Gastroesophageal sphincter (tissue), 4 donors: ENCODE measurements at places on chromosomes 7 and 10. TPM values are rescaled to one million over a fixed set of nuclear protein-coding genes. Genes with fewer than 3 reads are reported as not detected.

The NKX2-3 gene
- not detected for total RNA-seq

The SLC37A3 gene
- 47.0 TPM for total RNA-seq

The COL17A1 gene
- 0.27 TPM for total RNA-seq

The PTTG1IP2 gene
- total RNA-seq = not detected

The ADAM8 gene
- 3.3 TPM for total RNA-seq

The DEPP1 gene
- total RNA-seq = 52.9 TPM

The STEAP4 gene
- total RNA-seq = 41.1 TPM

The ZNF775 gene
- 9.7 TPM for total RNA-seq

The UPK3B gene
- 0.40 TPM for total RNA-seq

The PRSS2 gene
- not detected for total RNA-seq

The ECD gene
- total RNA-seq = 27.3 TPM

The NEBL gene
- 6.5 TPM for total RNA-seq

The CNTNAP2 gene
- 3.5 TPM for total RNA-seq

GRCh38 chr10:983971-984655 lies 4.1 kb upstream of the GTPBP4 start:
- no peak for ATAC-seq

GRCh38 chr10:48448796-48449195 lies 142.3 kb downstream of the MAPK8 start:
- no peak for ATAC-seq

GRCh38 chr10:127968659-127969058 lies 61.8 kb downstream of the PTPRE start:
- no peak for ATAC-seq

DNA sequence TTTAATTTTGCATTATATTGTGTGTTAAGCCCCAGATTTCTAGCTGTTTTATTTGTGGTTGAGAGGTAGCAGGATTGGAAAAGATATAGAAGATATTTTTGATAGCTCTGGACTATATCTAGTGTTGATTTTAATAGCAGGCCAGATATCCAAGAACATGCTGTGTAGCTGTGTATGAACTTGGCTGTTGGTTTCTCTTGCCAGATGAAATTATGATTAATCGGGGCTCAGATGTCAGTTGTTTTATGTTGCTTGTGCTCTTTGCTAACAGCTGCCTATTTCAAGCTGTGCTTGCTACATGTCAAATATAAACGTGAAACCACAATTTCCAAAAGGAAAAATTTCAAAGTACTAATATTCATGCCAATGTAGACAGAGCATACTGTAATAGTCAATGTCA lies 141.1 kb downstream of the GRM3 start:
- no peak for ATAC-seq

GRCh38 chr10:34816501-34817002 lies 1.5 kb upstream of the PARD3 start:
- ATAC-seq = no peak

DNA sequence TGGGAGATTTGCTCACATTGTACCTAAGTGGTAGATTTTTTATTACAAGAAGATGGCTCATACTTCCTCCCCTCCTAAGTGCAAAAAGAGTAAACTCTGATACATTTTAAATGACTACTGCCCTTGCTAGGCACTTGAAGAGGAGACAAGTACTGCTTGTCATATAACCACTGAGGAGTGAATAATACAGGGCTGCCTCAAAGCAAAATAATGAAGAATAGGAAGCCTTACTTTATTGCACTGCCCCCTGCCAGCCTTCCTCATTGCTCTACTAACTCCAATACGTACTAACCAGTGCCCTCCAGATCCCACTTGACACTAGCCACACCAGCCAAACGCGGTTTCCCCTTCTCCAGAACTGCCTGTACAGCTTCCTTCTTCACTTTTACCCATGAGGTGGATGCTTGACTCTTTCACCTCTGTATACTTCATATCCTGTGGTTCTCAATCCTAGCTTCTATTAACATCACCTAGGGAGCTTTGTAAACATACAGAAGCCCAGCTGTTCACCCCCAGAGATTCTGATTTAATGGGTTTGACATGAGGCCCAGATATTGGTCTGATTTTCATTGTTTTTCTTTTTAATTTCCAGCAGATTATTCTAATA lies 11.7 kb upstream of the MTERF1 start:
- no peak for ATAC-seq

GRCh38 chr7:41449286-41449685 lies 253.6 kb downstream of the INHBA start:
- ATAC-seq = no peak

- ATAC-seq = no peak
These were observed 32.5 kb downstream of the DYDC1 start for GRCh38 chr10:80324086-80324485.

GRCh38 chr10:18334116-18334867 lies 194.1 kb downstream of the CACNB2 start:
- no peak for ATAC-seq

DNA sequence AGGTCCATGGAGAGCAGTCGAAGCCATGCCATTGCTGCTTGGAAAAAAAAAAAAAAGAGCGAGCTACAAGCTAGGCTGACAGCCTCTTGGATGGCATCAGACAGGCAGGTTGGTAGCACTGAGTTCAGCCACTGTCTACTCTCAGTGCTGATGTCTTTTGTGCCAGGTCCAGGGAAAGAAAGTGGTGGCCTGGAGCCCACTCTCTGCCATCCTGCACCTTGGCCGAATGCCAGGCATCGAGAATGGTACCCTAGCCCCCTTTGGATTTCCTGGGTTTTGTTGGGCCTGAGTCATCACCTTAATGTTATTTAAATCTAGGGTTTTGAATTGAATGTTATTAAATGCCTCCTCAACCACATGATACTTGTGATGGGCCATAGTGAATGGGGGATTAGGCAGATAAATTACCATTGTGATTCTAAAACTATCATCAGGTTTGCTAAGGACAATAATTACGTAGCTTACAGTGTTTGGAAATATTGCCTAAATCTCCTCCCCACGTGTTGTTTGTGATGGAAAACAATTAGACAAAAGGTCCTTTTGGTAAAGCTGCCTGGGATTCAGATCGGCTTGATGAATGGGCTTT lies 195.7 kb upstream of the GPR26 start:
- no peak for ATAC-seq

DNA sequence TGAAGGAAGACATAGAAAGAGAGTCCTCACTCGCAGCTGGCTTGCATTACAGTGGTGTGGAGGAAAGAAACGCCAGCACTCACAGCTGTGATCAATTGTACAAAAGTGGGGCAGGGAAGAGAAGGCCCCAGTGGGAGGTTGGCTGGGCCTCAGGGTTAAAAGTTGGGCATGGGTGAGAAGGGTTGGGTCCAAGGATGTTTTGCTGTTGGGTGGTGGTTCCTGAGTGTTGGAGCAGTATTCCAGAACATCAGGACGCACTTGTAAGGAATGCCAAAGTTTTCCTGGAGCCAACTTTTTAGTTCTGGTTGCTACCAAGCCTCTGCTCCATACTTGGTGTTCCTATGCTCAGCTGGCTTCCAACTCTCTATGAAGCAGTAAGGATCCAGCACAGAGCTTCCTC lies 55.4 kb upstream of the MKRN1 start:
- ATAC-seq = peak; percentile 54

DNA sequence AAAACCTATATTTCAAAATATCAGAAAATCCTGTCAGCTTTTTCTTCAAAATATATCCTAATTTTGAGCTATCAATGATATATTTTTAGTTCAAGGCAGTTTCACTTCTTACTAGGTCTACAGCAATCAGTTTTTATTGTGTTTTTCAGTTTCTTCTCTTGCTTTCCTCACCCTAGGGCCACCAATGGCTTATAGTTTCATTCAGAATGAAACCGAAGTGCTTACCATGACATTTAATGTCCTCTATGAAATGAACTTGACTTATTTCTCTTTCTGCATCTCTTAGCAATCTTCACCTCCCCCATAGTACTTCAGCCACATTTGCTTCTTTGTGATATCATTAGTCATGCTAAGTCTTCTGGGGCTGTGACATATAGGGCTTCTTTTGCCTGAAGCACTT lies 100.3 kb downstream of the ARL5B start:
- no peak for ATAC-seq

DNA sequence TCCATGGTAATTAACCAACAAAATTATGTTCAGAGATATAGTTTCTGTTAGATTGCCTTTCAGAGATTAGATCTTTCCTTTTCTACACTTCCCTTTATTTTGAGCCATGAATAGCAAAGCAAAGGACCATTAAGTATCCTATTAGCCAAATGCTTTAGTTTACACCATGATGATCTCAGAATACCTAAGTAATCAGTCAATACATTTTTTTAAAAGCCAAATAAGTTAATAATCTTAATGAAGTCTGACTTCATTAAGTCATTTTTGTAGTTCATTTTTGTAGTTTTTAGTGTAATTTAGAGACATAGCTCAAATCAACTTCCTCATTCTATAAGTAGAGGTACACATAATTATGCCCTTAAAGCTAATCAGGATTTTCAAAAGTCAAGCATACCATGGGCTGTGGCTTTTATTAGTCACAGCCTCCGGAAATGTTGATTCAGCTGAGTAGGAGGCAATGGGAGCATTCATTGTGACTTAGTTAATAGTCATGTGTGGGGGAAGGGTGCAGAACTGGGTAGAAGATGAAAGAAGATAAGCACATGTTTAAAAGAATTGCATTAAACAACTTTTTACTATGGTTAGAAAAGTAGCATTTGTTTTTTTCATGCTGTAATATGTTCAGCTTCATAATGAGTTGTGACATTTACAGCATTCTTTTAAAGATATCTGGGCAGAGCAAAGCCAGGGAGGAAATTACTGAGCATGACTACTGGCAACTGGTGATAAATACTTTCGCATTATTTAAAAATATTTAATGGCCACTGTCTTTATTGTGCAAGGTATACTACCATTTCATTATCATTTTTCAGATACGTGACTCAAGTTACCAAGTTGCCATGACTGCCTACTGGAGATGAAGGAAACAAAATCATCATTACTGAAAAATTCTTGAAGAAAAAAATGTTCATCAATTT lies 57.3 kb upstream of the CCDC71L start:
- ATAC-seq = peak; percentile 46

GRCh38 chr7:135326636-135327280 lies 93.1 kb downstream of the STRA8 start:
- no peak for ATAC-seq

GRCh38 chr10:94274142-94274787 lies 88.5 kb downstream of the NOC3L start:
- peak; percentile 93 for ATAC-seq

GRCh38 chr10:122387572-122387971 lies 13.1 kb downstream of the PLEKHA1 start:
- no peak for ATAC-seq

DNA sequence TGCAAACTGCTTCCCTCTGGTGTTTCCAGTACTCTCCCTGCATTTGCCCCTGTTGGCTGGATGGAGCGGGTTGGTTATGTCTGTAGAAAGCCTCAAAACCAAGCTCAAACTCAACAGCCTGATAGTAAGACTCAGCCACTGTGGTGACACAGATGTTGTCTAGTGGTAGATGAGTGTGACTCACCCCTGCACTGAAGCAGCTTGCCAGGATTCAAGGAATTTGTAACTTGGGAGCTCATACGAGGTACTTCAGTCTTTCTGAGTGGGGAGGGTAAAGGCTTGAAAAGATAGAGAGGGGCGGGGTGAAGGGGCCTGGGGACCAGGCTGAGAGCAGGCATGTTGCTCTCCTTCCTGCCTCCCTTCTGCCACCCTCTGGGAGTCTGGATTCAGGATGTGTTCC lies 22.9 kb upstream of the AQP1 start:
- ATAC-seq = peak; percentile 75

GRCh38 chr10:79559726-79560125 lies 481 bp downstream of the SFTPA2 start:
- no peak for ATAC-seq

GRCh38 chr10:75660823-75661222 lies 229.4 kb downstream of the LRMDA start:
- ATAC-seq = peak; percentile 38

DNA sequence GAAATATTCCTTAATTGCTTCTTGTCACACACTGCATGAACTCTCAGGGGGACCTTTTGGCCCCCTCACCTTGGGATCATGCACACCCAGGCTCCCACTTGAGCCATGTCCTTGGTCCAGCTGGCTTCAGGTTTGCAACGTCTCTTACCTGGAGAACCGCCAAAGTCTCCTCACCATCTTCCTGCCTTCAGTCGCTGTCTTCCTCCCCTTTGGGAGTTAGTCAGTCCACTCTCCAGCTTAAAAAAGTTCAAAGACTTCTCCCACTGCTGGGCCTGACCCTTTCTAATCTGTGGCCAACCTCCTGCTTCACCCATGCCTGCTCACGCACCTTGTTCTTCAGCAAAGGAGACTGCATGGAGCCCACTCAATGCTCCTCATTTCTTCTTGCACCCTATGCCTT lies 82.6 kb upstream of the LRRC4 start:
- no peak for ATAC-seq

DNA sequence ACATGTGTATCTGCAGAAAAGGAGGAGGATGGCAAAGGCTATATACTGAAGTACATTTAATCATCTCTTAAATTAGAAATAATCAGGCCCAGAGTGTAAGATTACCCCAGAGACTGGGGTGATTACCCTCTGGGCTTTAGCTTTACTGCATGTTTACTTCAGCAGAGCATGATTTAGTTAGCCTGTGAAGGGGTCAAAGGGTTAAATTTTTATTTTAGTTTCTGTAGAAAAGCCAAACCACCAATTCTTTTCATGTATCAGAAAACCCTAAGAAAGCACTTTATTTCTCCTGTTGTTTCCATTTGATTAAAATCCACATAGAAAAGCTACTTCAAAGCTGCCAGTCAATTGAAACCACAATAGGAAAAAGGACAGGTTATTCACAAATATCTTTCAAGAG lies 101.5 kb upstream of the LSM8 start:
- no peak for ATAC-seq

GRCh38 chr7:81833401-81833800 lies 63.6 kb upstream of the HGF start:
- no peak for ATAC-seq

DNA sequence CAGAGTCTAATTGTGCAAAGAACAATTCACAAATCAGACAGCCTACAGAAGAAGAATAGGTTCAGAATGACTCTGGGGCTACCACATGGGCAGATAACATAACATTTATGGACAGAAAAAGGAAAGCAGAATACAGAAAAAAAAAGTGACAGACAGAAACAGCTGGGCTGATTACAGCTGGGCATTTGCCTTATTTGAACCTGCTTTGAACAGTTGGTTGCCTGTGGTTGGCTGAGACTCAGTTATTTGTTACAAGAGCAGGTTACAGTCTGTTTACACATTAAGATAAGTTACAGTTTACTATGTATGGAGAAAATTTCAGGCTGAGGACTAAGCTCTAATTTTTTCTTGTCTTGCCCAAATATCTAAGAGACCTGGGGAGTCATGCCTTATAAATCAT lies 327.2 kb downstream of the GALNT17 start:
- no peak for ATAC-seq

DNA sequence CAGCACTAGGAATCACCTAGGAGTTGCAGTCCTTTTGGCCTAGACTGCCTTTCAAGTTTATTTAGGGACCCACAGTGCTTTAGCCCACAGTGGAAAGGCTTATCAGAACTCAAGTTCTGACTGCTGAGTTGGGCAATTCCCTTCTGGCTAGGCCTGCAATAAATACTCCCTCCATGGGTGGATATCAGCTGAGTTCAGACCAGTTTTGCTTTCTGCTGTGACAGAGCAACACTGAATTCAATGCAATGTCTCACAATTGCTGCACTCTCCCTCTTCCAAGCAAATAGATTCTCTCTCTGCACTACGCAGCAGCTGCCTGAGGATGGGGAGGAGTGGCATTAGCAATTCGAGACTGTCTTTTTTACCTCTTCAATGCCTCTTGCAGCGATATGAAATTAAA lies 1153.3 kb downstream of the SORCS1 start:
- peak; percentile 13 for ATAC-seq
